ENCODE measurements at places on chromosomes 7 and 10. TPM values are rescaled to one million over a fixed set of nuclear protein-coding genes. Genes with fewer than 3 reads are reported as not detected.

The SPAM1 gene
- not detected for total RNA-seq

The ACTR3C gene
- 4.6 TPM for total RNA-seq

The ZNF862 gene
- total RNA-seq, result 24.9 TPM

The SLC29A4 gene
- total RNA-seq, result 0.42 TPM

The CASP7 gene
- 28.7 TPM for total RNA-seq

The CTAGE4 gene
- not detected for total RNA-seq
